ENCODE measurements at places on chromosomes 4 and X.

- no peak for DNase-seq
Measured at GRCh38 chrX:132819711-132820264, 138.6 kb downstream of the HS6ST2 start.

DNA sequence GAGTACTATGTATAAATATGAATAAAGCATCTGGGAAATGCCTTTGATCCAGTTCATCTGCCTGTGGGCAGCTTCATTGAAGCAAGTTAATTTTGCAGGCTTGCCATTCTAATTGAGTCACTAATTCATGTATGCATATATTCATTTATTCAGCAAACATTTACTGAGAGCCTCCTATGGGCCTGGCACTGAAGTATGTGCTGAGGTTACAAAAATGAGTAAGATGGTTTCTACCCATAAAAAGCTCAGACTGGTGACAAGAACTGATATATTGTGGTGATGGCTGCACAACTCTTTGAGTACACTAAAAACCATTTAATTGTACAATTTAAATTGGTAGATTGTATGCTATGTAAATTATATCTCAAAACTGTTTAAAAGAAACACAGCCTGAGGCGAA, 1.1 kb upstream of the MRPL1 start:
- no peak for DNase-seq

GRCh38 chrX:134023851-134024281, 38.5 kb upstream of the GPC3 start:
- no peak for DNase-seq

DNA sequence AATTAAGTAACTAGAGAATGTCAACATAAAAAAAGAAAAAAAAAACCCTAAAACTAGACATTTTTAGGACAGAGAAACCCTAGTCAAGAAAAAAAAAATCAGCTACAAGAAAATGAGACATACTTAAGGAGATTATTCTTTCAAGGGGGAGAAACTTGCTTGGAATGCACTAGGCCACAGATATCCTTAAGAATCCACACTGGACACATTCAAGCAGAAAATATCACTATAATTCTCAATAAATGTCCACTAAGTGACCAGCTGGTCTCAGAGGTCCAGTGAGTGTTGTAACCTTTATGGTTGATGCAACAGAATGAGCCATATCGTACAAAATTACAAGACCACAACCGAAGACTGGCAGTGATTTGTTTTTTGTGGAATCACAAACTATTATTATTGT, 15.6 kb upstream of the IBSP start:
- DNase-seq, result no peak

DNA sequence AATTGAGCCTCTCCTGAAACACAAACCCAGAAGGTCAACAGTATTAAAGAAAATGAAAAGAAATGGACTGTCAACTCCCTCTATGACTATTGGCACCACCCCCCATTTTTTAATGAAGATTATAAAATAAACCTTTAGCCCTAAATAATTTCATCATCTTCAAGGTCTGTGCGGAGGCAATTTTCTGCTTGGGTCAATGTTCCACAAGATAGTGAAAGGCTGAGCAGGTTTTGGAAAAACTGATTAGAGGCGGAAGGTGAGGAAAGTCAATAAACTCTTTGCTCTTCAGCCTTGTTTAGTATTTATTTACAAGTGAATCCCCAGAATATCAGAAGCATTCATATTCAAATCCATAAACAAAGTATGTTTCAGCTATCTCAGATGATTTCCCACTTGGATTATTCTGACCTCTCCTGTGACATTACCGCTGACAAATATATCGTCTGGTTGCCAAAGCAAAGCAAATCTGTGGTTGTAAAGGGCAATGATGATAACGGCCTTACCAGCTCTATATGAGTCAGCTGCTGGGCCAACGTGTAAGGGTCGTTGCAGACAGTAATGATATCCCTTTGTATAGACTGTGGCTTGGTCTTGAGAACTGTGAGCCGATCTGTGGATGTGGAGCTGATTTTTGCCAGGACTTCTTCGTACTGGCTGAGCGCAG, 24.0 kb downstream of the RASGEF1B start:
- DNase-seq, result no peak

DNA sequence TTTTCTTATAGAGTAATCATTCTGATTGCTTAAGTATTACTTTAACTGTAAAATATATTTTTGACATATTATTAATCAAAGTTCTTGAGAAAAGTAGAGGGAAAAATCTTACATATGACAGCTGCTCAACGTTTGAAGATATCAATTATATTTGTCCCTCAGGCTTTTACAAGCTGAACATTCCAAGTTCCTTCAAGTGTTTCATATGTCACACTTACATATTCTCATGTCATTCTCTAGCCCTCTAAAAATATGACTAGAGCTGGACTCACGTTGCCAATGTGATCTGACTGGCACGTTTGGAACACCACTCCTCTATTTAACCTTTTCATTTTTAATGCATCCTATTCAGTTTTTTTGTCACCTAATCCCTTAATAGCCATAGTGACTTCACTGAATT, 492.9 kb downstream of the PCDH18 start:
- DNase-seq, result no peak

GRCh38 chrX:50470103-50471031, at the start of gene DGKK:
DGKK (minus strand) TSS chrX:50470825; CDS start chrX:50470678, 147 bp downstream.
- DNase-seq, result no peak

- no peak for DNase-seq
Measured at GRCh38 chr4:149164282-149164681, 651.4 kb downstream of the IQCM start.

DNA sequence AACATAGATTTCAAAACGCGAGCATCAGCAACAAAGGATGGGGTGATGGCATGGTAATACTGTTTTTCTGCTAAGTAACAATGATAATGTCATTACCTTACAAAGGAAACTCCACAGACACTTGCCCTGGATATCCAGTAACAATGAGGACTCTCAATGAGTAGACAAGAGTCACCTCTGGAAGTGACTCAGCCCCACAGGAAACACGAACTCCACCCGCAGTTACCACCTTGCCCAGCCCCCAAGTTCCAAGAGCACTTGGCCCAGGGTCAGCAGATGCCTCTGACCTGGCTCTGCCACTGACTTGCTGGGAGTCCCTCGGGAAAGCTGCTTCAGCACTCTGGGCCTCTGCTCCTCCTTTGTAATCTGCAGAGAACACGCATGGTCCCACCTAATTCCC, 110.3 kb upstream of the MAP3K15 start:
- no peak for DNase-seq
